Omental fat pad (tissue), 4 donors: ENCODE measurements at places on chromosomes 12 and 14. TPM values are rescaled to one million over a fixed set of nuclear protein-coding genes. Genes with fewer than 3 reads are reported as not detected.

Gene MYH6
- not detected for total RNA-seq

Gene PPTC7
- 49.1 TPM for total RNA-seq

Gene NDRG2
- 169 TPM for total RNA-seq

Gene KRT83
- total RNA-seq: not detected

Gene PRH2
- total RNA-seq: not detected

Gene GALNT16
- total RNA-seq: 18.3 TPM

Gene CCDC196
- total RNA-seq: not detected

Gene OR6C4
- total RNA-seq: not detected

Gene EML1
- total RNA-seq: 33.2 TPM
